ENCODE measurements at places on chromosomes 2 and 18.
A peak's percentile ranks its signal among the peaks of the same experiment; 100 is the strongest.

DNA sequence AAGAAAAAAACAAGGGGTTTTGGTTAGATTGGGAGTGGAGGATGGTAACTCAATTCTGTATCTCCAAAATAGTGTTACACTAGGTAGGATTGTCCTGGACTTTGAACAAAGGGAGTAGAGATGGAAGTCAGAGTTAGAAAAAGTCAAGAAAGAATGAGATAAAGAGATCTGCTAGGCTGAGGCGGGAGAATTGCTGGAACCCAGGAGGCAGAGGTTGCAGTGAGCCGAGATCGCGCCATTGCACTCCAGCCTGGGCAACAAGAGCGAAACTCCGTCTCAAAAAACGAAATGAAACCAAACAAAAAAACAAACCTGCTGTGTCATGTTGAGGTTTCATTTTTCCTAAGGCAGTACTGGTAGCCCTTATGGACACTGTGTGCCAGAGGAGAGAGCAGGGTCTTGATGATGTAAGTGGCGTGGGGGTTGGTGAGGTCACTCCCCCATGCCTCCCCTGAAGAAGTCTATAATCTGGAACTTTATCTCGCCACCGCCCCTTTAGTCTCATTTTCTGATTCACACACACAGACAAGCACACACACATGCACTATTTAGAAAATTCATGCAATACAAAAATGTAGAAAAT is 10.5 kb downstream of the DRC1 start:
- no peak for DNase-seq

DNA sequence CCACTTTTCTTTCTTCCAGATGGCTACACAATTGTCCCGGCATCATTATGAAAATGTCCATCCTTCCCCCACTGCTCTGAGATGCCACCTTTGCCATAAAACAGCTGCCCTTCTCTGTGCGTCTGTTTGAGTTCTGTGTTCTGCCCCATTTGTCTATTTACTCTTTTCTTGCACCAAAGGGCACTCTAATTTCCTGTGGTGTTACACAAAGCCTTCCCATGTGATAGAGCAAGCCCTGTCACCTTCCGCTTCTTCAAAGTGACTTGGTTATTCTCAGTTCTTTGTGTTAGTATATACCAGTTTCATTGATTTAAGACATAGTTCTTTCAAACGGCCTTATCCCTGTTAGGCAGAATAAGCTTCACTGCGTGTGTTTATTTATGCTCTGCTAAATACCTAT is 84.1 kb downstream of the FBXO15 start:
- no peak for DNase-seq

DNA sequence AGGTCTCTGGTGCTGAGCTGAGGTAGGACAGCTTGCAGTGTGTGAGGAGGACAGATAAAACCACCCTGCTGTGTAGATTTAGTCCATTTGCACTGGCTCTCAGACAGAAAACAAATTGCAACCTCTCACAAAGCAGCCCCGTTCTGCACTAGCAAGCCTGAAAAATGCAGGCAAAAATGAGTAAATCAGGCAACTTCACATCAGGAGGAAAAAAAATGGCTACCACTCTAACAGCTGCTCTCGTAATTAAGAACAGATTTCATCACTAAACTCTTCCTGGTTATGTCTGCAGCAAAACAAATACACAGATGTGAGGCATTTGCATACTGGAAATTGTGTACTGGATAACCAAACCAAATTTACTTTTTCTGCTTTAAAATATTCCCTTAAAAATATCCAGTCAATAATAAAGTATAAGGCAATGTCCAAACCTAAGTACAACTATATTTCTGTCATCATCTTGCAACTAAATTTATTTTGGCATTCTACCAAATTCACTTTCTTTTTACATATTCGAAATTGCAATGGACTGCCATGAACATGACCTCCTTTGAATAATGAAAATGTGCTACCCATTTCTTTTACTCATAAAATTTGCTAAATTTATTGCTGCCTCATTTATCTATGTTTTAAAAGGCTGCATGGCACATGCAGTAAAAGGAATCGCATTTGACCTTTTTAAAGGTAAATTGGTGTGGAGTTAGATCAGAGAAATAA is 157.4 kb downstream of the AFF3 start:
- DNase-seq: no peak

DNA sequence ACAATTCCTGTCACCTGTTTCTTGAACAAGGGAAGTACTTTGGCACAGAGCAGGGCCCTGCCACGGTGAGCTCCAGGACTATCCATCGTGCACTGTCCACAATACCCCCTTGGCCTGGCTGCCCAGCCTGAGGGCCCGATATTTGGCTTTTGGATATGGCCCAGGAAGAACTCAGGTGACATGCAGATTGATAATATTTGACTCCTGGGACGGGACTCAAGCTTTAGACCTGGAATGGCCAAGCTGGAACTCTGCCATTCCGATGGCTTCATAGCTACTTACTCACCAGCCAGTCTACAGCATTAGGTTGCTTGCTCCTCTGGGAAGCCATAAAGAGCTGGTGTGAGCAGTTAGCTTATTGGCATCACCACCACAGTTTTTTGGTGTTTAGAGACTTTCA is 26.6 kb downstream of the EML6 start:
- no peak for DNase-seq

- DNase-seq: no peak
Observed at GRCh38 chr2:7588295-7588694, 671.1 kb downstream of the RNF144A start.

DNA sequence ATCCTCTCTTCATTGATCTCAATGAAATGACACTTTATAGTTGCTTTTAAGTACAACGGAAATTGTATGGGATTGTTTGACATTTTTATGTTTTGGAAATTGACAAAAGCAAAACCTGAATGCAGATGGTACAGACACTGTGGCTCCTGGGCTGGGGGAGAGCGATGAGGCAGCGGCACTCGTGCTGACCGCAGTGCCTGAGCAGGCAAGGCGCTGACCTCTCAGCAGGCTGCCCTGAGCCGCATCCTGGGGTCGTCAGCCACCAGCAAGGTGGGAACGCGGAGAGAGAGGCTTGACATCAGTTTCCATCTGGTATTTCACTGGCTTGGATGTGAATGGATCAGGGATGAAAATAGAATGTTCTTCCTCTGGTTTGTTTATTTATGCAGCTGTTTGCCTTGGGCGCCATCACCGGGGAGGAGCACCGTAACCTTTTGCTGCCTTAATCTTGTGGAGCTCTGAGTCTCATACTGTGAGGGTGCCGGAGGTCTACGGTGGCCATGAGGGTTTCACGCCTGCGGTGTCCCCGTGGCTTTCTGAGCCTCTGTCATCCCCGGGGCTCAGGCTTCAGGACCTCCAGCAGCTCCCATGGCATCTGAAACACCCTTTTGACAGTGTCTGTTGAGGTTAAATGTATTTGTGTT is 94.8 kb upstream of the TPO start:
- DNase-seq: no peak

DNA sequence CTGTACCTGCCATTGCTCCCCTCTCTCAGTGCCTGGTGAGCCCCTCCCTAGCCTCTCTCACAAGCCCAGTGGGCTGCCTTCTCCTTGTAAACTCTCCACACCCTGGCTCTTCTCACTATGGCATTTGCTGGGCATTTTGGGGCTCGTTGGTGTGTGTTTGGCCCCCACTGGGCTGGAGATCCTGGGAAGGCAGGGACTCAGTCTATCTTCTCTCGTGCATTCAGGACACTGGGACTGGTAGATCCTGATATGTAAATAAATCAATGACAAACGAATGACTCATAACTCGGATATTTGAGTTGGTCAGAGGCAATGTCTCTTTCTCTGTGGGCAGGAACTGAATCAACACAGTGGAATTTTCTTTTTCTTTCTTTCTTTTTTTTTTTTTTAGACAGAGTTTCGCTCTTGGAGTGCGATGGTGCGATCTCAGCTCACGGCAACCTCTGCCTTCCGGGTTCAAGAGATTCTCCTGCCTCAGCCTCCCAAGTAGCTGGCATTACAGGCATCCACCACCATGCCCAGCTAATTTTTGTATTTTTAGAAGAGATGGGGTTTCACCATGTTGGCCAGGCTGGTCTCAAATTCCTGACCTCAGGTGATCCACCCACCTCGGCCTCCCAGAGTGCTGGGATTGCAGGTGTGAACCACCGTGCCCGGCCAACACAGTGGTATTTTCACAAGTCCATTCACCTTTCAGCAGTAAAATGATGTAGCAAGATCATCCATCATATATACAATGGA is 144.6 kb upstream of the SPRED2 start:
- DNase-seq: no peak

- no peak for DNase-seq
Observed at GRCh38 chr2:185502351-185502750, 236.3 kb upstream of the FSIP2 start.

GRCh38 chr2:48483916-48484315 is 46.0 kb upstream of the STON1 start:
- no peak for DNase-seq

- no peak for DNase-seq
Observed at GRCh38 chr2:42297322-42297936, 63.6 kb downstream of the COX7A2L start.

DNA sequence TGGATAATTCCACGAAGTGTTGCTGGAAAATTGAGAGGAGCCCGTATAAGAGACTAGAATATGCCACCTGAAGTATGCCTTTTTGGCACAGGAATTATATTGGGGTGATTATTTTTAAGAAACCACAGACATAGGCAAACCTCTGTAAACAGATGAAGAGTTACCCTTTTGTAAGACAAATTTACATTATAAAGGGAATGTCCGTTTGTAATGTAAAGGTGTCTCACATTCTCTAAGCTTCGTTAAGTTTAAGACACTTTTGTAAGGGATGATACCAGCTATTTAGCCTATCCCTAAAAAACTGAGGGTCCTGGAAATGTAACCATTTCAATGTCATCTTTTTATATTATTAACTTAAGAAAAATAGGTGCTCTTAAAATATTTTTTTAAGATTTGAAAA is 432.8 kb upstream of the SYT4 start:
- no peak for DNase-seq

GRCh38 chr2:217723981-217724380 is 278.8 kb downstream of the TNS1 start:
- DNase-seq: no peak

DNA sequence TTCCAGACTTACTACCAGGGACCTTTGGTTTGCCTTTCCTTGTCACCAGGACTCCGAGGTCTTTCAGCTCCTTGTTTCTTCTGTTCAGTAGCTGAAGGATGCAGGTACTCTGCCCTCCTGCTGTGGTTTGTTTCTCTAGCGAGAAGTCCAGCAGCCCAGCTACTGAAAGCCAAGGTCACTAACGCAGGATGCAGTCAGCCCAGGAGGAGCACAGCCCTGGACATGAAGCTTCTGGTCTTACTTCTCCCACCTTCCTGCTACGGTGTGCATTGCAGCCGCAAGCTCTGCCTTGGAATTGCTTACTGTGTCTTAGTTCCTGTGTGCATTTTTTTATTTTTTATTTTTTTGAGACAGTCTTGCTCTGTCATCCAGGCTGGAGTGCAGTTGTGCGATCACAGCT is 62.4 kb downstream of the DGKD start:
- DNase-seq: no peak

GRCh38 chr2:194883711-194884110 is 773.3 kb upstream of the SLC39A10 start:
- DNase-seq: no peak

- no peak for DNase-seq
Observed at GRCh38 chr2:43814711-43815110, 23.9 kb downstream of the ABCG5 start.

- DNase-seq: no peak
Observed at GRCh38 chr2:239393941-239394340, 6.9 kb downstream of the HDAC4 start.

- no peak for DNase-seq
Observed at GRCh38 chr2:137957033-137957432, 7.2 kb upstream of the HNMT start.

DNA sequence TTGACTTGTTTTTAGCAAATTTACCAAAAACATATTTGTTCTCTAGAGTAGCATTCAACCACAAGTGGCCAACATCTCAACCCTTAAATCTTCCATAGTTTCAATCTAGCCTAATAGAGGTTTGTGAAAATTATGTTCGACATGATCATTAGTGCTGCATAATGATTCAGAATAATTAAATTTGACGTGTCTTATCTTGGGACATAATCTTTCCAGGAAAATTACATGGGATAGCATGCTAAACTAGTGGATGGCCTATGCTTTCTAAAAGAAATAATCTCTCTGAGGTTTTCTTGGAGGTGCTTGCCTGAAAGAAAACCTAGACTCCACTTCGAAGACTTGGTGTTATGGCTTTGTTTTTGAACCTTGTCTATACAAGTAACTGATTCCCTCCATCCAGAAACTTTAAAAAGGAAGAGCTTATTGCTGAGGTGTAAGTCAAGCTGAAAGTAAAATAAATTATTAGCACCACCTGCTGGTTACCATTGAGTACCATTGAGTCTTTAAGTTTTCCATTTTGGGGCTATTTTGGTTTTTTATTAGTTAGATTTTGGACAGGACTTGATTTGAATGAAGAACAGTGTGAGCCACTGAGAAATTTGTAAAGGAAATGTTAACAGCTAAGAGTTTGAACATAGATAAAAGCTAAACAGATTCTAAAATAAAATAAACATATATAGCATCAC is 32.7 kb downstream of the COX7A2L start:
- DNase-seq: no peak

DNA sequence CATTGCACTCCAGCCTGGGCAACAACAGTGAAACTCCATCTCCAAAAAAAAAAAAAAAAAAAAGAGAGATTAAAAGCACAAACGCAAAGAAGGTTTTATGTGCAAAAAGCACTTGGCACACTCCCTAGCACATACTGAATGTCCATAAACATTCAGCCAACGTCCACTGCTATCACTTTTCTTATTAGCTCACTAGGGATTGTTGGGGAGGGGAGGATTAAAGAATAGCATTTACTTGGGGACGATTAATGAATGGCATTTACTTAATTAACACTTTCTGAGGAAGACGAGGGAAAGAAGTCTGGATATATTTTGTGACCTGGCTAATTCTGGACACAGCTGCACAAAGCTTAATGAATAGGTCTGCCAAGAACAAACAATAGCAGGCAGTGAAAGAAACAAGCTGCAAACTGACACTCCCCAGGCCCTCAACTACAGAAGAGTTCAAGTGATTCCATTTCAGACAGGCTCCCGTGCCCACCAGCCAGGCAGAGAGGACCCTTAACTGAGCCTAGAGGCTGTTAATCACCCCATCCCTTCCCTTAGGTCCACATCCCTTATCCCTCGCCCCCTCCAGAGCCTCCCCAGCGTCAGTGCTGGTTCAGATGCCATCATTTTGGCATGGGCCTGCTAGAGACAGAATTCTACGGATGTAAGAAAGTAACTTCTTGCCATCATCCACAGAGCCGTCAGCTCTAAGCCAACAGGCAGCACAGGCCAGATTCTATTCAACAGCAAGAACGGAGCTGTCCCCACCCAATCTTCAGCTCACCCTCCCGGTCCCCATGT is 7.4 kb downstream of the CYB5A start:
- peak; percentile 74 for DNase-seq

GRCh38 chr18:78514910-78515670 is 464.5 kb upstream of the SALL3 start:
- peak; percentile 88 for DNase-seq
